Fibroblast of skin of right biceps (primary cell): ENCODE measurements at places on chromosomes 5 and 9.
A peak's percentile ranks its signal among the peaks of the same experiment; 100 is the strongest.

- DNase-seq: no peak
Measured at GRCh38 chr5:167900340-167900935, 391.0 kb upstream of the WWC1 start.

DNA sequence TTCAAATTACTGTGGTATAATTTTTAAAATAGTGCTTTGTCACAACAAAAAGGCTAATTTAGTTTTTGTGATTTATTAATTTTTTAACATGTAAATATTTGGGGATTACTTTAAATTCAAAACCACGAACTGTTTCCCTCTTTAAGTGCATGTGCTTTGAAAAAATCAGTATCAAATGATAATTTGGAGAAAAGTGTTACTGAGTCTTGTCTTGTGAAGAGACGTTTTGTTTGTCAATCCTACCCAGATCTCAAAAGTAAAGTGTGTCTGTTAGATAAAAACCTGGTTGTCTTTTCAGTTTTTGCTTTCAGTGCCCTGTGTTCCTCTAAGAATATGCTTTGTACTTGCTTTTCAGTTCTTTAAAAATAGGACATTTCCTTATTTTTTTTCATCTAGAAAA, 7.7 kb downstream of the ZSWIM6 start:
- no peak for DNase-seq

GRCh38 chr9:5043381-5043780, 58.3 kb downstream of the JAK2 start:
- DNase-seq: no peak

- no peak for DNase-seq
Measured at GRCh38 chr9:87138128-87139040, 191.1 kb upstream of the GAS1 start.

GRCh38 chr5:157263496-157264090, 2.3 kb upstream of the CYFIP2 start:
- DNase-seq: no peak

GRCh38 chr5:150488519-150489359, 19.2 kb upstream of the NDST1 start:
- peak; percentile 83 for DNase-seq

GRCh38 chr5:31479706-31480105, 52.2 kb downstream of the DROSHA start:
- DNase-seq: no peak

GRCh38 chr9:35651956-35652828, 1.5 kb upstream of the SIT1 start:
- DNase-seq: peak; percentile 37

DNA sequence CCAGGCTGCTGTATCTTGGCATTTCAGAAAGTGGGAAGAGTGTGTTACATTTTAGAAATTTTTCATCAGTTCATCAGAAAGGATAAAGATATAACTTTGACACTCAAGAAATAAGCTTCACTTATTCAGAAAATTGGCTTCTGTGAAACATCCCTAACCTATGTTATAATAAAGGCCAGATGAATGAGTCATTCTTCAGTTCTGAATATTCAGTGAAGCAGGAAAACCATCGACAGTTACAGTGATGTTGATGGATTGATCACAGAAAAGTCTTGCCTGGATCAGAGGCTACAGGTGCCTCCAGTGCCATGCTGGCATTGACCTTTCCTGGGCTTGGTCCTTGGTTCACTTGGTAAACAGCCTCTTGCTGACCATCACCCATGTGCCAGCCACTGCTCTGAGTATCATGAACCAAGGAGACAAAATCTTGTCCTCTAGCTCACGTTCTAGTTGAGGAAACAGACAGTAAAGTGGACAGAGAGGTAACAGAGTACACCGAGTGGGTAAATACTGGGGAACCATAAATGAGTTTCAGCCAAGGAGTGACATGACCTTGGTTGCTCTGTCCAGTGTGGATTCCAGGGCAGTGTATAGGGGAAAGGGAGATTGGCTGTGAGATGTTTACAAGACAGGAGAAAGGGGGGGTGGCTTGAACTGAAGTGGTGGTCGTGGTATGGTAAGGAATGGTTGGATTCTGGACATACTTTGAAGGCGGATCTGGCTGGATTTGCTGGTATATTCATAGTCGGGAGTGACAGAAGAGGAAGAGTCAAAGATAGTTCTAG, 98.6 kb downstream of the AMBP start:
- DNase-seq: peak; percentile 61

DNA sequence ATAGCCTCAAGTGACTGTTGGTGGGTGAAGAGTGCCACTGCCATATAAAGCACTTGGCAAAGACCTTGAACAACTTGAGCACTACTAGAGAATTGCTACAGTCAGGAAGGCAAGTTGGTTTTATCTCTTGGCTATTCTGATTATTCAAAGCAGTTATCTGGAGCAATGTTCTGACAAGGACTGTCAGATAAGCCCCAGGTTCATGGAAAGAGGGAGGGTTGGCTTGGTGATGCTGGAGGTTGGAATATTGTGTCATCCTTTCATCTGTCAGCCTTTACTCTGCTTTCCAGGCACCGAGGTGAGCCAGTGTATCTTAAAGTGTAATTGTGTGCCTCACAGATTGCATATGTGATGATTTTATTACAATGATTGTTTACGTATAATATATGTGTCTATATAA, 548.4 kb upstream of the ZNF608 start:
- DNase-seq: no peak

DNA sequence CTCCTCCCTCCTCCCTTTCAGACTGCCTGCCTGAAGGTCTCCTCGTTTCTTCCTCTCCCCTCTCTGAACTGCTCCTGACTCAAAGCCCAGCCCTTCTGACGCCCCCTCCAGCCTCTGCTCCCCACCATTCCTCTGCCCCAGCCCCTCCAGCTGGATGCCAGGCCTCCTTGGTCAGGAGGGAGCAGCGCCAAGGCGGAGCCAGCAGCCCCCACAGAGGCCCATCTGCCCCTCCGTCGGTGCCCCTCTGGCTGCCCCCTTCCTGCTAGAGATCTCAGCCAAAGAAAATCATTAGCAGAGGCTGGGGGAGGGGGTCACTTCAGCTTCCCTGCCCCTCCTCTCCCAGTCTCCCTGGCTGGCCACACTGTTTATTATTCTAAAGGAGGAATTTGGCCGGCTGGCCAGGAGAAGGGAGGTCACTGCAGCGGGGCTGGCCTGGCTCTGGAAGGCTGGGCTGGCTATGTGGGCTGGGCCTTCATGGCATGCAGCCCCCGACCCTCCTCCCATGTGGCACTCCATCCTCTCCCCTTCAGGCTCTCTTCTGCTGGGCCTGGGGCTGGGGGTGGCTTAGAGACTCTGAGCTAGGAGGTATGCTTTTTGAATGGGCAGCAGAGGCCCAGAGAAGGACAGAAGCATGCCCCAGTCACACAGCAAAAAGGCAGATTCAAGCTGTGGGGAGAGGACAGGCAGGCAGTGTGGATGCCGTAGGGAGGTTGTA, 16.9 kb downstream of the PDGFRB start:
- DNase-seq: peak; percentile 89

DNA sequence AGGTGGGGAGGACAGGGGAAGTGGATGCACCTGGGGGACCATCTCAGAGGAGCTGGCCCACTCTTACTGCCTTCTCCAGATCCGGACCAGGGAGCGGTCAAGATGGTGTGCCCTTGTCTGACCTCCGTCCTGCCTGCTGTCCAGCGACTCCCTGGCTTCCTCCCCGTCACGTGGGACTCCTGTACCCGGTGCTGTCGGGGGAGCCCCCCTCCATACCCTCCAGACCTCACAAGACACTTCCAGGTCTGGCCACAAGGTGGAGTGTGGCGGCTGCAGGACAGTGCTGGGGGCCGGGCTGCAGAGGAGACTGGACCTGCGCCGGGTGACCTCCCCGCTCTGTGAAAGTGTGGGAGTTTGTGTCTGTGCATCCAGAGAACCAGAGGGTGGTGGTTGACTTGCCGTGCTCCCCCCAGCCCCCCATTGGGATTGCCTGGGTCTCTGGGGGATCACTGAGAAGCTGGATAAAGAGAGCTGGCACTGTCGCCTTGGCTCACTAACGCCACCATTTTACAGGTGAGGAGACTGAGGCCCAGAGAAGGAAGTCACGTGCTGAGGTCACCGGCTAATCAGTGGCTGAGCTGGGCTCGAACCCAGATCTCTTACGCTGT, 1.9 kb upstream of the CRB2 start:
- DNase-seq: peak; percentile 45

GRCh38 chr9:124088476-124088837, 76.9 kb downstream of the LHX2 start:
- no peak for DNase-seq

DNA sequence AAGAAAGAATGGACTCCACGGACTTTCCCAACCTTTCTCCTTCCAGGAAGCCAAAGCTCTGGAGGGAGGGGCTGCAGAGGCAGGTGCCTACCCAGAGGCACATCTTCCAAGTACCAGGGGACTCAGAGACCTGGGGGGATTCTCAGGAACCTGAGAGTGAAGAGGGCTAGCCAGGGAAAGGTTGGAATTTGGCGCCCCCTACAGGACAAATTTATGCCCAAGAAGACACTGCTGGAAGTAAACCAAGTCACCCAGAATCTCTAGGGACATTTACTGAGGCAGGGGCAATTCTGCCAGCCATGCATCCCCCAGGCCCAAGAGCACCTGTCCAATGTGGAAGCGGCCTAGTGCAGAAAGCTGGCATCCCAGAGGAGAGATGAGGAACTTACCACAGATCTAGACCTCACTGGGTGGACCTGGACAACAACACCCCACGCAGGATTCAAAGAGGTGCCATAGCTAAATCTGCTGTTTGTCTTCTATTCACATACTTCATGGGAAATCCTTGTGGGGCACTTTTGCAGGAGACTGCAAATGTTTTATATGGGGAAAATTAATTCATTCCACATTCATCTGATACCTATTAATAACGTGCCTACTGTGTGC, 25.9 kb upstream of the IDNK start:
- peak; percentile 40 for DNase-seq

DNA sequence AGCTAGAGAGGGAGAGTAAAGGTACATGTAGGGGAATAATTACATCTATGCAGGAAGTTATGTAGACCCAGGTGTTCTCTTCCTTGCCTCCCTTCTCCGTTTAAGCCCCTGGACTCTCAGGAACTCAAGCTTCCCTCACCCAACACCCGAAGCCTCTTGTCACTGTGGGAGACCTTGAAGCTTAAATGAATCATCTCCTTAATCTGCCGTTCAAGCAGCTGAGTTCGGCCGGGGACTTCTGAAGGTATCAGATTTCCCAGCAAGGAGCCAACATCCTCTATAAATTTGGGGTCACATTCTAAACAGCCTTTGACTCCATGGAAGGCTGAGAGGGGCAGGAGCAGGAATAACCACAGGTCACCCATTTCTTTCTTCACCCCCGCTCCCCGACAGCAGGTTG, 412 bp downstream of the IZUMO3 start:
- DNase-seq: no peak

- DNase-seq: peak; percentile 28
Measured at GRCh38 chr5:124744170-124744971, 2.1 kb downstream of the ZNF608 start.

GRCh38 chr9:35658968-35659220, 802 bp downstream of the CCDC107 start:
- peak; percentile 53 for DNase-seq

- DNase-seq: no peak
Measured at GRCh38 chr5:168878135-168878745, 299.1 kb upstream of the PANK3 start.
